ENCODE measurements at places on chromosomes 7 and 10.

DNA sequence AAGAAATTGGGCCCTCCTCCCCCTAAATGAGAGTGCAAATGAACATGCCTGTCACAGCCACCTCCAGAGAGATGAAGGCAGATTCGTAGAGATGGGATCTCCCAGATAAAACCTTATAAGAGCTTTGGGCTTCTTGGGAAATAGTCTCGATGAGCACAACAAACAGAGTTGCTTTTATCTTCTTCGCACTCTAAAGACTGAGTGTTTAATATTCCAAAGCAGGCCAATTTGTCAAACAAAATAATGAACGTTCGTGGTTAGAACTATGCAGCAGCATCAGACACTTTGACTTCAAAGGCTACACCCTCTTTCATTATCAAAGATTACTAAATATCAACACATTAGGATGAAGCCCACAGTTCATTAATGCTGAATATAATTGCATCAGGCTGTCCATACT lies 256.2 kb downstream of the SKIDA1 start:
- DNase-seq = no peak

DNA sequence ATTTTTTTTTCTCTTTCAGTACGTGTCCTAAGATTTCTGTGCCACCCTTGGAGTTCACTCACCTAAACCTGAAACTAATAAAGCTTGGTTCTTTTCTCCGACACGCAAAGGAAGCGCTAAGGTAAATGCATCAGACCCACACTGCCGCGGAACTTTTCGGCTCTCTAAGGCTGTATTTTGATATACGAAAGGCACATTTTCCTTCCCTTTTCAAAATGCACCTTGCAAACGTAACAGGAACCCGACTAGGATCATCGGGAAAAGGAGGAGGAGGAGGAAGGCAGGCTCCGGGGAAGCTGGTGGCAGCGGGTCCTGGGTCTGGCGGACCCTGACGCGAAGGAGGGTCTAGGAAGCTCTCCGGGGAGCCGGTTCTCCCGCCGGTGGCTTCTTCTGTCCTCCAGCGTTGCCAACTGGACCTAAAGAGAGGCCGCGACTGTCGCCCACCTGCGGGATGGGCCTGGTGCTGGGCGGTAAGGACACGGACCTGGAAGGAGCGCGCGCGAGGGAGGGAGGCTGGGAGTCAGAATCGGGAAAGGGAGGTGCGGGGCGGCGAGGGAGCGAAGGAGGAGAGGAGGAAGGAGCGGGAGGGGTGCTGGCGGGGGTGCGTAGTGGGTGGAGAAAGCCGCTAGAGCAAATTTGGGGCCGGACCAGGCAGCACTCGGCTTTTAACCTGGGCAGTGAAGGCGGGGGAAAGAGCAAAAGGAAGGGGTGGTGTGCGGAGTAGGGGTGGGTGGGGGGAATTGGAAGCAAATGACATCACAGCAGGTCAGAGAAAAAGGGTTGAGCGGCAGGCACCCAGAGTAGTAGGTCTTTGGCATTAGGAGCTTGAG lies at the start of gene CFTR:
TSS of gene CFTR (plus strand) at position 801 of the 830 bp plus-strand sequence. CDS start 70 bp downstream, outside the sequence.
- no peak for DNase-seq

GRCh38 chr7:113483657-113484056 lies 365.3 kb upstream of the SMIM30 start:
- no peak for DNase-seq

DNA sequence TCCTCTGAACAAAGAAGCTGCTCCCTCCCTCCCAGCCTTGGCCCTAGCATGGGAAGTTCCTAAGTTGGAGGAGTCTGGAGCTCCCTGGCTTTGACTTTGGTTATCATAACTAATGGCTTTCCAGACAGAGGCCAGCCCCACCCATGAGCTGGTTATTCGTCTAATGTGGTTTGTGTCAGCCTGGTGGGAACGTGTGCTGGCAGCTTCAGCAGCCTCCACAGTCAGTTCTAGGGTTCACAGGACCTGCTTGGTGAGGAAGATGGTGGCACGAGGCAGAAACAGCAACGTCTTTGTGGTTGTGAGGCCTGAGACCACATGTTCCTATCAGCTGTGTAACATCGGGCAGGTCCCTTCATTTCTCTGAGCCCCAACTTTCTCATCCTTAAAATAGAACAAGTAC lies 103.1 kb downstream of the PAXIP1 start:
- DNase-seq = no peak

- no peak for DNase-seq
Observed at GRCh38 chr10:126042354-126042753, 146.0 kb downstream of the FANK1 start.

GRCh38 chr7:110762546-110763225 lies 328.2 kb upstream of the LRRN3 start:
- no peak for DNase-seq

- DNase-seq = peak; percentile 42
Observed at GRCh38 chr10:88395677-88396076, 187.4 kb downstream of the RNLS start.

DNA sequence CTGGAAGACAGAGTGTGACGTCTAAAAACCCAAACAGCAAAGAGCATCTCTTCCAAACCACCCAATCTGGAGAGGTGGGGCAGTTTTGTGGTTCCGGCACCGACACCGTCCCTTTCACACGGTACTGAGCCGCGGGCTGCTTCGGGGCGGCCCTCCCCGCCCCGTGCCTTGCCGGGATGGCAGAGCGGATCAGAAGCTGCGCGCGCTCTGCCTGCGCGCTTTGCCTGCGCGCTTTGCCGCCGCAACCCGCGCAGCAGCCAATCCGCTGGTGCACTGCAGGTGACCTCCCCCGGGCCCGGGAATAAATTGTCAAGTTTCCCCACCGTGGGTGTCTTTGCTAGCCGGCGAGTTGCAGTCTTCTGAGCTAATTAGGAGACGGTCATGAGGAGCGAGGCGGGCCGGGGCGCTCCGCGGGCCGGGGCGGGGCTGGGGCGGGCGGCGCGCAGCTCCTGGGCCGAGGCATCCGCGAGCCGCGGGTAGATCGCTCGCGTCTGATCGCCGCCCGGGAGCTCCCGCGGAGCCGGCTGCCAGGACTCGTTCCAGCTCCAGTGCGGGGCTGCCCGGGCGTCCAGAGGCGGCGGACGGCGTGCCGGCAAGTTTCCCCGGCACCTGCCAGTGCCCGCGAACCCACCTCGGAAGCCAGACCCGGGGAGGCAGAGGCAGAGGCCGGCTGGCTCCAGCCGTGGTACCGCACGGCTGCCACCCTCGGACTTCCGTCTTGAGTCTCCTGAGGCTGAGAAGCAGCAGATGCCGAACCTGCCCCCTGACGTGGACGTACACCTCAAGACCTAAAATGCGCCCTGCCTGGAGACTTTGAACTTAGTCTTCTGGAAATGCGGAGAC lies 536.0 kb upstream of the GALNT17 start:
- no peak for DNase-seq

DNA sequence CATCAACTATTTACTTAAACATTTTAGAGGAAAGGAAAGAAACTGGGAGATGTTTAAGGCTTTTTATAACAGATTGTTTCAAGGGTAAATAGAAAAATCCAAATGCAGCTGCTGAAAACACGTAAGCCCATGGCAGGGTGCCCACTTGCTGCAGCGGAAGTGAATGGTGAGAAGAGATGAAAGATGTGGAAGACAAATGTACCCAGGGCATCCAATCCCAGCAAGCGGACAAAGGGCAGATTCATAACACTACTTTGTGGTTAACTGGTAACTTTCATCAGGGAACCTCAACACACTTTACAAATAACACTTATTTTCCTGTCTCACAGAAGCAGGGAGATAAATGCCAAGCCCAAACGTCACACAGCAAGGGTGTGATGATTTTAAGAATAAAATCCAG lies 358.4 kb downstream of the KCNMA1 start:
- DNase-seq = no peak

GRCh38 chr10:91953600-91954160 lies 30.1 kb downstream of the BTAF1 start:
- no peak for DNase-seq

- DNase-seq = no peak
Observed at GRCh38 chr10:43693602-43694001, 44.9 kb upstream of the ZNF32 start.

DNA sequence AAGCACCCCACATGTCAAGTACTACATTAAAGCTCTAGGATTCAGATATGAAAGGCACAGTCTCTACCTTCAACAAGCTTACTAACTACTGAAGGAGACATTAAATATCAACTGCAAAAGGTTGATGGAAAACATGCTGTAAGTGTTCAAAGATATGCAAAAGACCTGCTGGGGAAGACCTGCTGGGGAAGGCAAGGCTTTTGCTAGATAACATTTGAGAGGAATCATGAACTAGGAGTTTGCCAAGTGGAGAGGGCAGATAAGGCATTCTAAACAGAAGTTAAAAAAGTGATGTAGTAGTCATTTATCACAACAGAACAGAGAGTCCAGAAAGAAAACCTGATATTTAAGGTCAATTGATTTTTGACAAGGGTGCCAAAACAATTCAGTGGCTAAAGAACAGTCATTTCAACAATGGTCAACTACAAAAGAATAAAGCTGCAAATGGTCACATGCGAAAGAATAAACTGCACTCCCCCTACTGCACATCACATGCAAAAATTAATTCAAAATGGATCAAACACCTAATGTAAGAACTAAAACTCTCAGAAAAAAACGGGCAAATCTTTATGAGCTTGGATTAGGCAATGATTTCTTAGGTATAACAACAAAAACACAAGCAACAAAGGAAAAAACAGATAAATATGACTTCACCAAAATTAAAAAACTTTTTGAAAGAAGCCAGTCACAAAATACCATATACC lies 23.0 kb upstream of the MSS51 start:
- DNase-seq = no peak

- DNase-seq = no peak
Observed at GRCh38 chr7:366161-366803, 76.3 kb downstream of the FOXL3 start.

GRCh38 chr7:132002343-132002968 lies 446.0 kb upstream of the PODXL start:
- no peak for DNase-seq

GRCh38 chr7:115015619-115016018 lies 93.7 kb downstream of the MDFIC start:
- DNase-seq = no peak

DNA sequence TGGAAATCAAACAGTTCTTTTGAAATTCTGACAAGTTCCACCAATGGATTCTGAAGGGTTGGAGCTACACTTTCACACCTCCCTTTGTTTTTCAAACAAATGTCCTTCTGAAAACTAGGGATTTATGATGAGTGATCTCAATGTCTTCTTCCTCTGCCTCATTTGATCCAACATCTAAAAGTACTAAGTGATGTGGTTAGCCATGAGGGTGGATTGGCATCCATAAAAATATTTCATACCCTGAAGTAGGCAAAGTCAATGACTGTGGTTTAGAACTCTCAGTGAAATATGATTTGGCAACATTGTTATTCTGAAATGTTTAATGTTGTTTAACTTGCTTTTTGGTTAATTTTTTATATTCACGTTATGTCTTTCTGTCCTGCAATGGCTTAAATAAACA lies 136.9 kb downstream of the MBL2 start:
- DNase-seq = no peak

GRCh38 chr10:88187472-88187871 lies 324.0 kb downstream of the PTEN start:
- no peak for DNase-seq

DNA sequence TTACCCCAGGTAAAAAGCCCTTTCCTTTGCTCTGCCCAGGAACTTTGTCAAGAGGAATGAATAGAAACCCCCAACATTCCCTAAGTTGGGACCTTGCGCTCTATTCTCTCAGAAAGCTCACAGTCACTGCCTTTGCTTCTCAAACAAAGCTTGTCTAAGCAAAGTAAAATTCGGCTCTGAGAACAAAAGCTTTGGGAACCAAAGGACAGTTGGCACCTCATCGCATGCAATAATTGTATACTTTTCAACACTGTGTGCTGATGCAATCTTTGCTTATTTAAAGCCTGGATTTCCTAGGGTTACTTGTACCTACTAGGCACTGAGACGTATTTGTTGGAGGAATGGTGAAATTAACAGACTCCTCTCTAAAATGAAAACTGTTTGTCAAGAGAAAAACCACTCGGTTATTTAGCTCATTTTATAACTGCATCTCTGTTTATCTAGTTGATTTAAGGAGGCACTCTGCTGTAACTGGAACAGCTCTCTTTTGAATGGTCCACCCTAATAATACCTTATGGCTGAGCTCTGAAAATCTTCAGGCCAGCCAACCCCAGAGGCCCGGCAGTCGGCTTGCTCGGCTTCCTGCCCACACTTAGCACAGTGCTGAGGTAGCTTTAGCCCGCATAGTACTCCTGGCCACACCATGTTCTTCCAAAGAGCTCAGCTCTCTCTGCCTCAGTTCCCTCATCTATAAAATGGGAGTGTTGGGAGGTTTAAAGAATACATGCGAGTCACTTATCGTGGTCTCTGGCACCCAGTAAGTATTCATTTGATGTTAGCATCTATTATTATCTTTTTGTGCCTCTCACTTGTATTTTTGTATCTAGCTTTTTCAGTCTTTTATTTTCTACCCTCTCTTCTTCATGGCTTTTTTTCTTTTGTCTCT lies 80.2 kb upstream of the PRR15 start:
- DNase-seq = no peak

- peak; percentile 58 for DNase-seq
Observed at GRCh38 chr7:97064972-97065587, 40.4 kb upstream of the DLX5 start.

DNA sequence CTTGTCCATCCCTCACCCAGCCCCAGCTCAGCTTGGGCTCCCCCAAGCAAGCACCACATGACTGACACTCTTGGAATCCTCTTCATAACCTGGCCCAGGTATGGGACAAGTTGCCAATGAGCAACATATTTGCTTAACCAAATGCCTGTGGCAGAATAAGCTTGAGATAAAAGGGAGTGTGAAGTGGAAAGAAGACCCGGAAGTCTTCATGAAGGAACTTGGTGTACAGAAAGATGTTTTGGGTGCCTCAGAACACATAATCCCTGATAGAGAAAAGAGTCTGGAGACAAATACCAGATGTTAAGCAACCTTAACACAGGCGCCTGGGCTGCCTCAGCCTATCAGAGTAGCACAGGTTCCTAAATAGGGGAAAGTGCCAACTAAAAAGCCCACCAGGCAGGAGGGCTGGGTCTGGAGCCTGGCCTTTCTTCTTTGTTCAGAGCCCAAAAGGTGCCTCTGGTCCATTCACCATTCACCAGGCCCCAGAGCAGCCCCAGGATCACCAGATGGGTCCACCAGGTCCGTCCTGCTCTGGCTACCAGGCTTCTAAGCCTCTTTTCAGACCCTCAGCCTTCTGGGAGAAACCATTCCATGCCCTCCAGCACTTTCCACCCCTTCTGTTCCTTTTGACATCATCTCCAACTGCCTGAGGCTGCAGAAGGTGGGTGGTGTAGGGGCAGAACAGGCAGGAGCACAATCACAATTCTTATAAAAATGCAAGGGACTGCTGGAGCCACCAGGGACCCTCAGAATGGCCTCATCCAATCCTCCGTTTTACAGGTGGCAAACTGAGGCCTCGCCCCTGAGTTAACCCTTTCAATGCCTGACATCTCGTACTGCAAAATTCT lies 22.6 kb downstream of the KCNMA1 start:
- no peak for DNase-seq

GRCh38 chr10:64463406-64463805 lies 942.2 kb downstream of the REEP3 start:
- DNase-seq = no peak

GRCh38 chr10:110840225-110840922 lies 31.4 kb upstream of the PDCD4 start:
- no peak for DNase-seq

All from ACHN (cell line).